PC-9 (cell line): ENCODE measurements at places on chromosomes 1 and 21.
A peak's percentile ranks its signal among the peaks of the same experiment; 100 is the strongest.

GRCh38 chr1:103997631-103998030 lies 247.9 kb downstream of the AMY1C start:
- no peak for DNase-seq

DNA sequence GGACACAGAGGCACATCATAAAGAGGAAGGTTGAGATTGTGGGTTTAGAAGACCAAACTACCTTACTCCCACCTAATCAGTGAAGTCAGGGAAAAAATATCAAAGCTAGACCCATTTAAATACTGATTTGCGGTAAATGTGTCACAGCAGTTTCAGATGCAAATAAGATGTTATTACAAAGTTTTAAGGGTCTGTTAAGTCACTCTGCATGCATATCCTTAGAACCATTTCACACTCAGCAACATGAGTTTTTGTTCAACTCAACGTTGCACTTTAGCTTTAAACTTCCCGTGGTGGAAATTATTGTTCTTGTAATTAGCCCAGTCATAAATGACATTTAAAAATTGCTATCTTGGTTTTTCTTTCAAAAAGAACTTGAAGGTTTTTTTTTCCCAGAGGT lies 34.8 kb downstream of the RPAP2 start:
- DNase-seq, result no peak

DNA sequence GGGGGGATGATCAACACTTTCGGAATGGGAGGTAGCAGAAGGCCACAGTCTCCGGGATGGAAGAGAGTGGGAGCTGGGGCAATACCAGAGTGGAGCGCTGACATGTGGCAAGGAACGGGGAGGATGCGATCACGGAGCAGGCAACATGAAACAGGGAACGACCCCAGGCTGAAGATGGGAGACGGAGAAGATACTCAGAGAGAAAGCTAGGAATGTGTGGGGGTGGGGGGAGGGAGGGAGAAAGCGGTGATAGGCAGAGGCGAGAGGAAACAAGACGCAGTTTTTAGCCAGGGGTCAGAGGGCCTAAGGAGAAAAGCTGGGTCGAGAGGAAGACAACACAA lies 577 bp downstream of the RAB3GAP2 start:
- peak; percentile 10 for DNase-seq

- DNase-seq, result no peak
These were observed 283.1 kb downstream of the PLPP3 start for GRCh38 chr1:56295949-56296929.
